NCI-H1105 (cell line): ENCODE measurements at places on chromosomes 1 and 21.
A peak's percentile ranks its signal among the peaks of the same experiment; 100 is the strongest.

DNA sequence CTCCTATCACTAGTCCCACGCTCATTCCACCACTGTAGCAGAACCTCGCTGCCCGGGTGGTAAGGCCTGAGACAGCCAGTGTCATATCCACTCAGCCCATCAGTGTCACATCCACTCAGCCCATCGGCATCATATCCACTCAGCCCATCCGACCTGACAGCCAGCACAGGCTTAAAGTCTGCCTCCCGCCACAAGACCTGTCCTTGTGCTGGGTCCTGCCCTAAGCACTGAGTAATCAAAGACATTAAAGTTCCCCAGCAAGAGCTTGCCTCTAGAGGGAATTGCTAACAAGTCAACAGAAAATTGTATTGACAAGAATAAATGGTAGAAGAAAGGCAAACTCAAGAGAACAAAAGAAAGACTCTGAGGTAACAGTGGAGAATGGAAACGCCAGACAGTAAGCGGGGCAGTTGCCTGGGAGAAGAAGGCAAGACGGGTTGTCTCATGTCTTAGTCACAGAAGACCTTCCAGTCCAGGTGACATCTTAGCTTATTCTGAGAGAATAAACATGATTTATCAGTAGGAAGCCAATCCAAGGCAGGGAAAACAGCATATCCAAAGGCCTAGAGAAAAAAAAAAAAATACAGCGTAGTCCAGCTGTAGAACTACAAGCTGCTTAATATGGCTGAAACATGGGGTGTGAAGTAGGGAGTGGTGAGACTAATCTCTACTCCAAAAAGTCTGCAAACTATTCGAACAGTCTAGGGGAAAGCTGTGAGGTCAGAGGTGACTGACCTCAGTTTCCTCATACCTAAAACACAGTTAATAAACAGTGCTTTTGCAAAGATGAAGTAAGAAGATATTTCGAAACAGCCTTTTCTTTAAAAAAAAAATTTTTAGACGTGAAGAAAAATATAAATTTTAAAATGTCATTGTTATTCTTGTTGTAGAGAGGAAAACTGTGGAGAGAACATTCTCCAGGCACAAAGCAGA lies 1.1 kb downstream of the ITLN1 start:
- DNase-seq, result no peak

DNA sequence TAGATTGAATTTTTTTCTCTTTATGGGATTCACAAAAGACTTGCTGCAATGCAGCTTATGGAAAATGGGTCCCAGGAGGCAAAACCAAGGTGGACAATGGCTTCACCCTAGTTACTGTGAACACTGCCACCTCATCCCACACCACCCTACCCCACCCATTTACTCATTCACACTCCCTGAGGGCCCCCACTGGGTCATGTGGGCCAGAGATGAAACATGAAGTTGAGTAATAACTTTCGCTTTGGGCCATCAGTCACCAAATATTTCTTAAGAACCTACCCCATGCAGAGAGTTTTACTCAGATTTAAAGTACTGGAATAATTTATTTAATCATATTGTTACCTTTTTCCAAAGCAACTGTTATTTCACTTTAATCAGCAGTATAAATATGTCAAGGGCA lies 191.8 kb downstream of the TPR start:
- no peak for DNase-seq

DNA sequence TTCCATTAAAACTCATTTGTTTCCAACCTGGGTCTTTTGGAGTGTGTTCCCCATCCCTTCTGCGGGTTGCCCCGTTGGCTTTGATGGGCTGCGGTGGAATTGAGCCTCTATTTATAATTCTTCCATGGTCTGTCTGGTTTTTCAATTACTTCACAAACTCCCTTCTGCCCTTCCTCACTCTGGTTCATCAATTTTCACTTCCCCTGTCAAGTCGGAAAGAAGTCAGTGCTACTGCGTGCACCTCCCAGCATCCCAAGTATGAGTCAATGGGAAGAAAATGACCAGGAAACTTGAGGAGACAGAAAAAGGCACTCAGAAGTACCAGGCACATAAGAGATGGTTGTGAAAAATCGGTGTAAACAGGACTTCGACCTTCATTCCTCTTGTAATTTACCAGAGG lies 126.2 kb downstream of the KAZN start:
- no peak for DNase-seq

GRCh38 chr1:202266061-202266765 lies 72.6 kb downstream of the LGR6 start:
- no peak for DNase-seq

DNA sequence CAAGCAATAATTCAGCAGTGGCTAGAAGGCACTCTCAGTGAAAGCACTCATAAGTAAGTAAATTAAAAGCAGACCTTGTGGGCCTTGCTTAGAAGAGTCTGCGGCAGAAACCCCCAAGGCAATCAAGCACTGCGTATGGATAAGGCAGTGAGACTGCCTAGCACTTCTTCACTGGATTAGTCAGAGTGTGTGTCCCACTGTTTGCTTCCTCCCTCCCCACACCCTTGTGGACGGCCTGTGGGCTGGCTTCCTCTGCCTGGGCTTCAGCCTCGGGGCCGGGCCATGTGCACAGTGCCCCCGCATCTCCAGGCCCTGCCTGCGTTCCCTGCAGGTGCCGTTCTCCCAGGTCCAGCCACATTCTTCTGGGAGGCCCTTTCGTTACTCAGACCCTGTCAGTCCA lies 23.8 kb downstream of the AGT start:
- no peak for DNase-seq

DNA sequence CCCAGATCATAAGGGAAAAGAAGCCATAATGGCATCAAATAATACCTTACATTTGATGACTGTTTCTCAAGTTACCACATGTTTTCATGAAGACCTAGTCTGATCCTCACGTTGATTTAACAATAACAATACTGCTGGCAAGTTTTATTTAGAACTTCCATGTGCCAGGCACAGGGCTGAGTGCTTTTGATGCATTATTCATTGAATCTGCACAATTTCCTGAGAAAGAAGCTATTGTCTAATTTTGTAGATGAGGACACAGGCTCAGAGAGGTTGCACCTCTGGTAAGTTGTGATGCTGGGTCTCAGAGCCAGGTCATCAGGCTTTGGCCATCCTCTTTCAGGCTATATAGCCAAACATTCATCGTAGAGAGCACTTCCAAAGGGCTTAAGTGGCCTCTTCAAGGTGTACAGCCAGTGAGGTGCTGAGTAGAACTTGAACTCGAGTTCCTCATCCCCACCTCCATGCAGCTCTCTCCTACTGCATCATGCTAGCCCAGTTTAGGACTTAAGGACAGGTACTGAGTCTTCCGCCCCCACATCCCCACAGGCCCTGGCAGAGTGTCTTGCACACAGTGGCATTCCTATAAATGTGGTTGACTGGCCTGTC lies 8.3 kb upstream of the PEF1 start:
- no peak for DNase-seq

DNA sequence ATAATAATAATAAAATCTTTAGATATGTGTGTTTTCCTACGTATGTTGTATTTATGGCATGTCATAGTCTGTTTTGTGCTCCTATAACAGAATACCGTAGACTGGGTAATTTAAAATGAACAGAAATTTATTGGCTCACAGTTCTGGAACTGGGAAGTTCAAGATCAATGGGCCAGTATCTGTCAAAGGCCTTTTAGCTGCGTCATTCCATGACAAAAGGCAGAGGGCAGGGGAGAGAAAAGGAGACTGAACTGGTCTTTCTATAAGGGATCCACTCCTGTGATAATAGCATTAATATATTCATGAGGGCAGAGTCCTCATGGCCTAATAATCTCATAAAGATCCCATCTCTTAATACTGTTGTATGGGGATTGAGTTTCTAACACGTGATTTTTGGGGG lies 7.1 kb upstream of the SFT2D2 start:
- no peak for DNase-seq

GRCh38 chr21:38081708-38082107 lies 165.5 kb upstream of the KCNJ6 start:
- DNase-seq, result no peak

GRCh38 chr1:35674111-35674510 lies 32.8 kb upstream of the PSMB2 start:
- no peak for DNase-seq

- no peak for DNase-seq
These were observed 11.8 kb downstream of the TPM3 start for GRCh38 chr1:154179946-154180687.

DNA sequence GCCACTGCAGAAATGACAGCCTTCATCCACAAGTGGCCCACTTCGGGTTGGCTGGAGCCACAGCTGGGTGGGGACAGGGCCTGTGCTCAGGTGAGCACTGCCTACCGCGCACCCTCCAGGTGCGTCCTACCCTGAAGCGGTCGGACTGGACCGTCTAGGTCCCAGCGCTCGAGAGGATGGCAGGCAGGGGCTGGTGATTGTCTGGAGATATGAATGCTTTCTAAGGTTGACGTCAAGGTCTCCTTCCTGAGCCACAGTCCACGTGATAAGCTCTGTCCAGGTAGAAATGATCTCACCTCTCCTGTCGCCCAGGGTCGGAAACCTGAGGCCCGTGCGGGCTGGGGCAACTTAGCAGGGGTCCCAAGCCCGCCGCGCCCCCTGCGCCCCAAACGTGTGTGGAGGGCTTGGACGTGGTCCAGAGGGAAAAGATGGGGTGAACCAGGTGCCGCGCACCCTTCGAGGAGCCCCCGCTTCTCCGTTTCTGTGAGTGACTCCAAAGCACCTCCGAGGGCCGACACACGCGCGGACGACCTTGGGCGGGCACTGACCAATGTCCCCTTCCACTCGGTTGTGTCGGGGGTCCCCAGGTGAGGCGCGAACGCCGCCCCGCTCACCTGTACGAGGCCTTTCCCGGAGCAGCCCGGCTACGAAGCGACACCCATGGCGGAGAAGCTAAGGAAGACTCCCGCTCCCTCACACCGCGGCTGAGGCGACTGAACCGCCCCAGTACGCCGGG lies 853 bp upstream of the DOP1B start:
- DNase-seq, result peak; percentile 16

DNA sequence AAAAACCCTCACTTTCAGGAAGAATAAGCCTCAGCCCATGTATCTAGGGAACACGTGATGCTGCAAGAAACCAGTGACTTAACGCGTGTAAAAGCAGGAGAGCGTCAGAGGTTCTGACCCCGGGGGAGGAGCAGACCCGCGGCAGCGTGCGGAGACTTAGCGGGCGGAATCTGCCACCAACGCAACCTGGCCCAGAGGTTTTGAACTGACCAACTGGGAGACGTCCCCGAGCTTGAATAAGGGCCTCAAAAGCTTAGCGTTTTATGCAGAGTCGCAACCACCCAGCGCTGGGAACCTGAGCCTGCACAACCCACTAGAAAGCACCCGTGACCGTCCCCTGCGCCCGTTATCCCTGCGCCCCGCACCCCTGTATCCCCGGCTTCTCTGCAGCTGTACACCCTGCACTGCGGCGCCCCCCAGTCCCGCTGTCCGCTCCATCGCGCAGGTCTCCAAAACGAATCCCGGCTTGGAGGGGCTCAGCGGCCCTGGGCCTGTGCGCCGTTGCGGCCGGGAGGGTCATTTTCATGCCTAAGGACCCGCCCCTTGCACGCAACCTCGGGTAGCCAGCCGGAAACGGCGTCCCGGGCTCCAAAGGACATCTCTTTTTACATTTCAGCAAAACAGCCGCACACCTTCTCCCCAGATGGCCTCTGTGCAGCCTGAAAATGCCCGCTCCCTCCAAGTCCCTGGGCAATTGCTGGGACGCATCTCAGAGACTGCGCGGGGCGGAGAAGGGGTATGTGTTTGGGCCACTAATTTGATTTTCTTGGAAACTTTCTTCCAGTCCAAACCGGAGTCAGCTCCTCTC lies 29.4 kb upstream of the TRIM17 start:
- DNase-seq, result no peak

GRCh38 chr1:40044110-40044509 lies 3.6 kb downstream of the CAP1 start:
- no peak for DNase-seq

GRCh38 chr1:203177036-203177405 lies 1.4 kb upstream of the MYBPH start:
- DNase-seq, result no peak

DNA sequence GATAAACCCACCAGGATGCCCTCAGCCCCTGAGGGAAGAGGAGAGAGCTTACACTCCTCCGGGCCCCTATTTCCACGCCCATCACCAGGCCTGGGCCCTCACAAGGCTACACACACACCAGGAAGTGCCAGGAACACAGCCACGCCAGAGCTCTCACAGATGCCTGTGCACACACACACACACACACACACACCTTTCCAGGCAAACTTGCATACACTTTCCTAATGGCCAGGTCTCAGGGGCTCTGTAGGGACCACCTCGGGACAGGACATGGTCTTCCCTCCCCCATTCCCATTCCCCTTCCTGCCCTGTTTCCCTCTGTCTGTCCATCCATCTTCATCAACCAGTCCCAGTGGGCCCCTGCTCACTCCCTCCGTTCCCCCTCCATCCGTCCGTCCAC lies 9.7 kb upstream of the EPHA2 start:
- no peak for DNase-seq

- DNase-seq, result no peak
These were observed 13.9 kb downstream of the CHIT1 start for GRCh38 chr1:203215573-203215972.

- peak; percentile 36 for DNase-seq
These were observed 5.2 kb upstream of the HLX start for GRCh38 chr1:220873868-220874655.
